ENCODE measurements at places on chromosomes 2 and 18.

DNA sequence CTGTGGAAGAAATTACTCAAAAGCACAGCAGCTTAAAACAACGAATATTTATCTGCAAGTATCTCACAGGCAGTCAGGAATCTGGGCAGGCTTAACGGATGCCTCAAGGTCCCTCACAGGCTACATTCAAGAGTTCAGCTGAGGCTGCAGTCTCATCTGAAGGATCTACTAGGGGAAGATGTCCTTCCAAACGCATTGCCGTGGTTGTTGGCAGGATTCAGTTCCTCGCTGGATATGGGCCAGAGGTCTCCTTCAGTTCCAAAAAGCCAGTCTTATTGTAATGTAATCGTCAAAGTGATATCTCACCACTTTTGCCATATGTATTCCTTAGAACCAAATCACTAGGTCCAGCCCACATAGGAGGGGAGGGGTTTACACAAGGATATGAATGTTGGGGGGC is 98.2 kb upstream of the EPAS1 start:
- no peak for DNase-seq

DNA sequence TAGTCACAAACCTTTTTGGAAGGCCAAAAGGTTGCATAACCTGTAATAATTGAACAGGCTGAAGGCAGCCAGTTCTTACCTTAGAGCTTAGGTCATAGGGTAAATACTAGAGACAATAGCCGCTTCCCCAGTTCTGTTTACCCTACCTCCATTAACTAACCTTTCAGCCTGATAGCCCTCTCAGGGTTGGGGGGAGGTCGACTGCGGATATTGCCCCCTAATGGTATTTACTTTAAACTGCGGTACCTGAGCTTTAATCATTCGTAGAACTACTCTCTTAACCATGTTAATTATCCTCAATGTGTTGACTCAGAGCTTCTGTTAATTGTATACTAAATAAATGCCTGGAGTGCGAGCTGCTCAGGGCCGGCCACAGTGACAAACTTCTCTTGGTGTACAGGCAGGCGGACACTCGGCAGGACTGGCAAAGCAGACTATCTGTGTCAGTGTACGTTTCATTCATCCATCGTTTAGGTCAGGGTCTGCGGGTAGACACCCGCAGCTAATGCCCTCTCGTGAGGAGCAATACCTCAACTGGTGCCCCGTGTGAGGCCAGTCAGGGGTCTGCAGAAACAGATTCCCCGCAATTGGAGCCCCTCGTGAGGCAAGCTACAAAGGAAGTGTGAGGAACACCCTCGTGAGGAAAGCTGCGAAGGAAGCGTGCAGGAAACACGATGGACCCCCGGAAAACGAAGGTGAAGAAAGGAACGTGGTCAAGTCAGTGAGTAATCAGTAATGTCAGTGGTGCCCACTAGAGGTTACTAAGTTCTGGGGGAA is 115.3 kb upstream of the SCN7A start:
- no peak for DNase-seq

- DNase-seq = no peak
These were observed 3.9 kb upstream of the KLHL29 start for GRCh38 chr2:23381084-23381483.

DNA sequence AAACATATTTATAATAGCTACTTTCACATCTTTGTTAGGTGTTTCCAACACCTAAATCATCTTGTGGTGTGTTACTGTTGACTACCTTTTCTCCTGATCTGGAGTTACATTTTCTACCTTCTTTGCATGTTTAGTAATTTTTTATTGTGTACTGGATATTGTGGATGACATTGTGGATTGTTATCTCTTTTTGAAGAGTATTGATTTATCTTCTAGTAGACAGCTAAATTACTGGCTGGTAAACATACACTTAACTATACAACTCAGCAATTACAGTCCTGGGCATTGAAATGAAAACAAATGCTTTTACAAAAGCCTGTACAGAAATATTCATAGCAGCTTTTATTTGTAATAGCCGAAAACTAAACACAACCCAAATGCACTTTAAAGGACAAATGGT is 150.8 kb downstream of the PTRHD1 start:
- no peak for DNase-seq

- no peak for DNase-seq
These were observed 11.5 kb upstream of the PARD3B start for GRCh38 chr2:204533629-204534370.
